ENCODE measurements at places on chromosomes 5 and 9.

- DNase-seq = no peak
Observed at GRCh38 chr5:104628911-104629310, 1066.3 kb upstream of the NUDT12 start.

DNA sequence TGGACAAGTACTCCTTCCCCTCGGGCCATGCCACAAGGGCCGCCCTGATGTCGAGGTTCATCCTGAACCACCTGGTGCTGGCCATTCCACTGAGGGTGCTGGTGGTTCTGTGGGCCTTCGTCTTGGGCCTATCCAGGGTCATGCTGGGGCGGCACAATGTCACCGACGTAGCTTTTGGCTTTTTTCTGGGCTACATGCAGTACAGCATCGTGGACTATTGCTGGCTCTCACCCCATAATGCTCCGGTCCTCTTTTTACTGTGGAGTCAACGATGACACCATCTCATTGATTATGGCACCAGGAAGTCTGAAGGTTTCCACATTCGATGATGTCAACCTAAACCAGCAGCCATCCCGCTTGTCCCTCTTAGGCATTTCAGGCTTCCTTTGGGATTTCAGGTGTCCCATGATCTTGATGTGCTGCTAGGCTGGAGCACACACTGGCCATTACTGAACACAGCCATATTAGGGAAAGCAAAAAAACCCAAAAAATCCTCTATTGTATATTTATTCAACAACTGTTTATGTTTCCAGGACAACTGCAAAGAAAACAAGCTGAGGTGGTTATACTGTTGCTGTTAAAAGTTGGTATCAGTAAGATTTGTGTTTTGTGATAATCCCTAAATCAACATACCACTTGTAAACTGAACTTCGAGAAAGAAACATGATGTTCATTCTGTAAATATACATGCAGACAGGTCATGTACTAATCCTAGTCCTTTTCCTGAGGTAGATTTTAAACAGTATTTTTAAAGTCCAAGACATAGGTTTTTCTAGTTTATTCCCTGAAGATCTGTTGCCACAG, 1.1 kb downstream of the PLPP6 start:
- no peak for DNase-seq

- DNase-seq = no peak
Observed at GRCh38 chr5:180630426-180630825, 19.0 kb downstream of the FLT4 start.

- DNase-seq = no peak
Observed at GRCh38 chr5:16159636-16160035, 20.0 kb downstream of the MARCHF11 start.

- no peak for DNase-seq
Observed at GRCh38 chr9:27392451-27392850, 95.5 kb upstream of the EQTN start.

GRCh38 chr9:34992376-34992951, 2.9 kb downstream of the DNAJB5 start:
- DNase-seq = peak; percentile 41

- no peak for DNase-seq
Observed at GRCh38 chr5:118007262-118007661, 981.1 kb downstream of the DTWD2 start.

GRCh38 chr9:136103651-136104487, 8.8 kb upstream of the NACC2 start:
- no peak for DNase-seq

DNA sequence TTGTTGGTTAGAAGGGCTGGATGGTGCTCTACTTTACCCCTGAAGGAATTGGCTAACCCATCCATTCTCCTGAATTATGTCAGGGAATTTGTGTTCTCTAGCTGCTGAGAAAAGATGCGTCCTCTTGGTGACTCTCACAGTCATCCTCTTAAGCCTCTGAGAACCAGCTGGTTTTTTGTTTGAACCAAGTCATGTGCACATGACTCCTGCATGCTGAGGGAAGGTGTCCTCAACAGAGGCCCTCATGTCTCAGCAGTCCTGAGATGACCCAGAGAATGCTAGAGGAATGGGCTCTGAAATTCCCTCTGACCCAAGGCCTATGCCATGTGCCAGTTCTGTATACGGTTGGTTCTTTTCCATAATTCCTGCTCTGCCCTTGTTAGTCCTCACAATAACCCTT, 10.4 kb upstream of the C5orf63 start:
- no peak for DNase-seq

DNA sequence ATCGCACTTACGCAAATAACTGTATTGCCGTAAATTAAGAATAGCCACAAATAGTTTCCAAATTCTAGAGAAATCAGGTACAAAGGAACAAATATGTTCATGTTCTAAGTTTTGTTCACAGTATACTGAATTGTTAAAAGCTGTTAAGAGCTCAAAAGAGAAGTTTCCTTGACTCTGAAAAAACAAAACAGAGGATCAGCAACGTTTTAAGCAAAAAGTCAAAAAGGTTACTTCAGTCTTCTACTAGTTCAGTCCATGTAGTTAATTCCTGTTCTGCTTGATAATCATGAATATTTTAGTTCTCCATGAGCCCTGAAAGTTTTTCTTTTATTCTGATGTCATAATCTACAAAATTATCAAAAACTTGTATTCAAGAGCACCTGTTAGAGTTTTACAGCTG, 128.6 kb upstream of the MAST4 start:
- no peak for DNase-seq

GRCh38 chr5:17118631-17119030, 98.8 kb upstream of the BASP1 start:
- peak; percentile 26 for DNase-seq

- DNase-seq = no peak
Observed at GRCh38 chr9:114238891-114239875, 83.7 kb upstream of the ORM1 start.

GRCh38 chr5:180072556-180072955, 997 bp upstream of the RNF130 start:
- DNase-seq = peak; percentile 16

DNA sequence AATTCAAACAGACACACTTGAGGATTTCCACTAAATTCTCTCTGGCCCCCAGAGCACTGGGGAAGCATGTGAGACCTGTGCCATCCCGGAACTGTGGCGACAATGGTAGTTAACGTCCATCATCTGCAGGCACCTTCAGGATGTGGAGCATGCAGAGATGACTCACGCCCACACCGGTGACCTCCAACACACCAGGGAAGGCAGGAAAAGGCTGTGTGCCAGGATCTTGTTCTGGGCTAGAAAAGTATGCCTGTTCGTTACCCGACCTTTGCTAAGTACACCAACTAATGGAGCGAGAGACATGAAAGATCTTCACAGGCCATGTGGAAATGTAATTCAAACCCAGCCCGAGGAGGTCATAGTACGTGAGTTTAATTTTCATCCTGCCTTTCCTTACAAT, 208.8 kb downstream of the MELK start:
- DNase-seq = no peak

DNA sequence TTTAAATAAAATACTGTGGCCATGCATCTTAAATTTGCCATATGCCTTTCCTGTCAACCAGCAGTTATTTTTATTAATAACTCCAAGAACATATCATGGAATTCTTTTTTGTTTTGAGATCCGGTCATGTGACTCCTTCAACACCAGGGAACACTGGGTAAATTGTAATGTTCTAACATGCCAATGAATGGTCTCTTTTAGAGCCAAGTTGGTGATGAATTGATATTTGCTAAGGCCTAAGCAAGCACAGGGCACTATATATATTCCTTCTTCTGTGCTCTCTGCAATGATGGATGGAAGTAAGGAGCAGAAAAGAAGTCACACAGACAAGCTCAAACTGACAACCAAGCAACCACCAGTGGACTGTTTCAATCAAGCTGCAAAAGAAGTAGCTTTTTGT, 124.0 kb downstream of the EFNA5 start:
- DNase-seq = no peak

- DNase-seq = no peak
Observed at GRCh38 chr5:163161512-163161911, 275.9 kb upstream of the CCNG1 start.

- DNase-seq = no peak
Observed at GRCh38 chr5:132561601-132562000, 4.8 kb downstream of the RAD50 start.

DNA sequence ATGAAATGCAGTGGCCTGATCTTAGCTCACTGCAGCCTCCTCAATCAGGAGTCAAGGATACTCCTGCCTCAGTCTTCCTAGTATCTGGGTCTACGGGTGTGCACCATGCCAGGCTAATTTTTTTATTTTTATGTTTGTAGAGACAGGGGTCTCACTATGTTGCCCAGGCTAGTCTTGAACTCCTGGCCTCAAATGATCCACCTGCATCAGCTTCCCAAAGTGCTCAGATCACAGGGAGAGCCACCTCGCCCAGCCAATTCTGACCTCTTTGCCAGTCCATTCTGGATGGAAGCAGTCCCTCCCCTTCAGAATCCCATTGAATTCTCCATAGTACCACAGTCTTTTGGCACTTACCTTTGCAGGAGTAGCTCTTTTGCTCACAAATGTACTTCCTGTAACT, 1.7 kb upstream of the CANX start:
- DNase-seq = no peak

DNA sequence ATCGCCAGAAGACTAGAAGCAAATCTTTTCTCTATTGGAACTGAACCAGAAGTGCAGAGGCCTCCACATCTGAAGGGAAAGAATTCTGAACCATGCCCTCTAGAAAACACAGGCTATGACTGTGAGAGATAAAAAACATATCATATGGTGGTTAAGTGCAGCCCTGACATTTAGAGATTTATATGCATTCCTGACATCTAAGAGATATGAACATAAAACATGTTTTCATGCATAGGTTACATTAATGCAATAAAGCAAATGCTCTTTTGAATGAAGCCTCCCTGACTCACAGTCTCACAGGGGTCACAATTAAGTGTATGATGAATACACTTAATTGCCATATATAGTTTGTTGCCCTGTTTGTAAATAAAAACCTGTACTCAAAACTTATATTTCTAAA, 28.9 kb upstream of the CKMT2 start:
- no peak for DNase-seq

- DNase-seq = no peak
Observed at GRCh38 chr5:21145376-21145775, 1157.4 kb upstream of the CDH18 start.

DNA sequence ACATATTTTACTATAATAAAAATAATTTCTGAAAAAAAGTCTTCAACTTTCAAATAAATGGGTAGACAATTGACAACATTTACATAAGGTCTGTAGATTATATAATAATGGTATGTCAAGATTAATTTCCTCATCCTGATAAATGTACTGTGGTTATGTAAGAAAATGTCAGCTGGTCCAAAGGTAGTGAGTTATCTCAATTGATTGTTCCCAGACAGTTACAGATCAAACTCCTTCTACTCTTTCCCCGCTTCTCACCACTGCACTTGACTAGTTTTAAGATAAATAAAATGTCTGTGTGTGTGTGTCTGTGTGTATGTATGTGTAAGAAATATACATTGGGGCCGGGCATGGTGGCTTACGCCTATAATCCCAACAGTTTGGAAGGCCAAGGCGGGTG, 16.4 kb upstream of the MARCHF6 start:
- DNase-seq = no peak
